Glutamatergic neuron (in vitro differentiated cells): ENCODE measurements at places on chromosomes 1 and 21. TPM values are rescaled to one million over a fixed set of nuclear protein-coding genes. Genes with fewer than 3 reads are reported as not detected.

DNA sequence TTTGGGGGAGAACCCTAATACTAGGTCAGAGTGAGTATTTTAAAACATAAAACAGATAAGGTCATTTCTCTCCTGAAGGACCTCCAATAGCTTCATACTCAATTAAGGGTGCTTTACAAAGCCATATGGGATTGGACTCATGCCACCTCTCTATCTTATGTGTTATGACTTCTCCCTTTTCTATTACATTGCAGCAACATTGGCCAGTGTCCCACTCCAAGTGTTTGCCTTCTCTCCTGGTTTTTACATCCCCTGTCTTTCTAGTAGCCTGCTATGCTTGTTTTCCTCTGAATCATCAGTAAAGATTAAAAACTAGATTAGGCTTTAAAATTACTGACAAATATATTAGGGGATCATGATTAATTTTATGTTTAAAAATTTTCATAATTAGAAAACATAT lies 66.6 kb downstream of the SCMH1 start:
- no peak for DNase-seq

The ZNF691 gene
- total RNA-seq = 9.5 TPM

DNA sequence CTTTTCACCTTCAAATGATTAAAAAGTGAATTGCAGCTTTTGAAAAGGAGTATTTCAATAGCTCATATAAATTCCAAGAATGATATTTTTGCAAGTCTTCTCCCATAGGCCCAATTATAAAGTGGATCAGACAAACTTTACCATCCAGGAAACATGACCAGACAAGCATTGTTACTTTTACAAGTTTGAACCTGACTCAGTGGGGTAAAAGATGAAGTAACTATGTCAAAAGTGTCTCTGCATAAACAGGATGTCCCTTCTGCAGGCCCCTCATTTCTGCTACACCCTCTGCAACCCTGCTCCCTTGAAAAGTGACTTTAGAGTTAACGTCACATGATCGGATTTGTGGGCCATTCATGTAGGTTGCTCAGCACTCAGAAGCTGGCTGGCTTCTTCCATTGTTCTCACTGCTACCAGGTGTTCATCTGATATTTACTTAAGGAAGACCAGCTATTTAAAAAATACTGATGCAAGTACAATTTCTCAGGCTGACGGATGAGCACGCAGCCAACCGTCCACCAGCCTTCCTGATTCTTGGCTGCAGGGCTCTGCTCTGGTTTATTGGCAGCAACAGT lies 32.3 kb downstream of the URB1 start:
- no peak for DNase-seq

DNA sequence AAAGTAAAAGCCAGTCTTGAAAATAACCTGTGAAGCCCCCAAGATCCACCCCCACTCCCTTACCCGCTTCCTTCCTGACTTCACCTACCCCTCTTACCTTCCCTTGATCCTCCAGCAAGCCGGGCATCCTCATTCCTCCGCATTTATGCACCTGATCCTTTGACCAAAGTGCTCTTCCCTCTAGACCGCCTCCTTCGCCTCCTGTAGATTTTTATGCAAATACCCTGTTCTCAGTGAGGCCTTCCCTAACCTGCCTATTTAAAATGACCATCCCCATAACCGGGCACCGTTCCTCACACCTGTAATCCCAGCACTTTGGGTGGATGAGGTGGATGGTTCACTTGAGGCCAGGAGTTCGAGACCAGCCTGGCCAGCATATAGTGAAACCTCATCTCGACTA lies 1.1 kb upstream of the NENF start:
- no peak for DNase-seq

GRCh38 chr1:60427194-60427593 lies 353.6 kb upstream of the C1orf87 start:
- no peak for DNase-seq

The S100A7 gene
- not detected for total RNA-seq

The LRRC38 gene
- total RNA-seq = not detected

- DNase-seq = no peak
Observed at GRCh38 chr1:33099290-33100118, 18.6 kb downstream of the AZIN2 start.

- no peak for DNase-seq
Observed at GRCh38 chr1:92376345-92376744, 77.5 kb downstream of the RPAP2 start.

The HSPB7 gene
- total RNA-seq = not detected

DNA sequence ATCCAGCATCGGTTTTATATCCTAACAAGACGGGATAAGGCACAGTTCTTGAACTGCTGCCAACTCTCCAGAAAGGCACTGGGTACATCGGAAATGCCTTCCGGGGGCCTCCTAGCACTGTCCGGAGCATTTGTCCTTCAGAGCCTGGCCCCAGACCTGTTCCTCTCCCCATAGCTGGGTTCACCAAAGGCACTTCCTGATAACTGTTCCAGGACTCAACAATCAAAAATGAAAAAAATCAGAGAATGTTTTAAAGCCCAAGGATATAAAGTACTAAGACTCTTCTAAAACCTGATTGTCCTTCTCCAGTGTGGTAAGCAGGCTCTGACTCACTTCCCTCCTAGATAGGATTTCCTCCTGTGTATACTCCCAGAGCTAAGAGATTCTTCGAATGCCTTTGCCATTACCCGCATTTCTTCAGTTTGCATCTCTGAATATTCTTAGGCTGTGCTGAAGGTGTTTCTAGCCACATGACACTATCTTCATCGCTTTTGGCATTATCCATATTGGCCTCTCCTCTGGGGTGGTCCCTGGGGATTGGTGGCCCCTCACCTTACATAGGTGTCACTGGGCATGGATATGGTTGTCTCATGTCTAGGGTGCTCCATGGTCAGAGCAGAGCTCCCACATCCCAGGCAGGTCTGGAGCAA lies 112.9 kb downstream of the ZBTB18 start:
- no peak for DNase-seq

The FPGT gene
- total RNA-seq = 6.4 TPM

GRCh38 chr21:42266971-42267556 lies 48.1 kb downstream of the ABCG1 start:
- DNase-seq = no peak

GRCh38 chr1:1093610-1093943 lies 19.5 kb upstream of the RNF223 start:
- DNase-seq = no peak

The SH2D2A gene
- 0.86 TPM for total RNA-seq

DNA sequence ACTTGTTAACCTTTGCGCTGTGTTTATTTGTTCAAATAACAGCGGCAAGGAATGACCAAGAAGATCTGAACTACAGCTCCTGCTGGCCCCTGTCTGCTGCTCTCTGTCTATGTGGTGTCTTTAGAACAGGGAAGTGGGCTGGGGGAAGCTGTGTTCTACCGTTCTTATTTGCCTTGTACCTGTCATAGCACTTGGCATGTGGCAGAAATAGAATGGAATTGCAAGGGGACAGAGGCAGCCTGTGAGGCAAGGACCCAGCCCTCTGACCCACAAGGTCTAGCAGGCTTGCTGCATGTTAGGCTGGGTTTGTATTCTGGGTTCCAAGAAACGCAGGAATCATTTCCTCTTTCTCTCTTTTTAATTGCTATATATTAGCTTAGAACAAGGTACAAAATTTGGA lies 20.7 kb downstream of the HMGCS2 start:
- DNase-seq = no peak

The AMY1C gene
- not detected for total RNA-seq

The FMN2 gene
- 150 TPM for total RNA-seq

The DDR2 gene
- total RNA-seq = 4.4 TPM

GRCh38 chr21:38389896-38390295 lies 108.4 kb downstream of the ERG start:
- DNase-seq = no peak

The LCE1E gene
- total RNA-seq = not detected

GRCh38 chr1:55626326-55626725 lies 411.2 kb upstream of the USP24 start:
- no peak for DNase-seq

The FMOD gene
- not detected for total RNA-seq

The F13B gene
- not detected for total RNA-seq

DNA sequence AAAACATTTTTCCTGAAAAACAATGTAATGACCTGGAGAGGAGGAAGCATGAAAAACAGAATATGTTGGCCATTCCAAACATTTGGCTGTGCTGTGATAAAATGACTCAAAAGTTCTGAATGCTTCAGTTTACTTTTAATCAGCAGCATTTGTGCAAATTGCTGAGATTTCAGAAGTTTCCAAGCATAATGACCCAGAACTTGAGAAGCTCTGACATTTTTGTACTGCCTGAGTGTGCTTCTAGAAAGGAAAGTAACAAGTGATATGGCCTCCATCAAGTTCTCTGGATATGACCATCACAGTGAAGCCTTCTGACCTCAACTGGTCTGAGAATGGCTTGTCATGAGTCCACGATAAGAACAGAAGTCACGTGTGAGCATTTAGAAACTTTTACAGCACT lies 283.4 kb upstream of the ZRANB2 start:
- no peak for DNase-seq

The ETV3L gene
- total RNA-seq = not detected

The HSD3B1 gene
- total RNA-seq = not detected

- DNase-seq = no peak
Observed at GRCh38 chr1:60963167-60963940, 119.0 kb upstream of the NFIA start.

- DNase-seq = no peak
Observed at GRCh38 chr1:68409426-68409825, 40.3 kb downstream of the RPE65 start.

GRCh38 chr21:38931291-38931690 lies 125.6 kb downstream of the ETS2 start:
- DNase-seq = no peak

The NBPF26 gene
- 1.0 TPM for total RNA-seq

The RHD gene
- not detected for total RNA-seq

DNA sequence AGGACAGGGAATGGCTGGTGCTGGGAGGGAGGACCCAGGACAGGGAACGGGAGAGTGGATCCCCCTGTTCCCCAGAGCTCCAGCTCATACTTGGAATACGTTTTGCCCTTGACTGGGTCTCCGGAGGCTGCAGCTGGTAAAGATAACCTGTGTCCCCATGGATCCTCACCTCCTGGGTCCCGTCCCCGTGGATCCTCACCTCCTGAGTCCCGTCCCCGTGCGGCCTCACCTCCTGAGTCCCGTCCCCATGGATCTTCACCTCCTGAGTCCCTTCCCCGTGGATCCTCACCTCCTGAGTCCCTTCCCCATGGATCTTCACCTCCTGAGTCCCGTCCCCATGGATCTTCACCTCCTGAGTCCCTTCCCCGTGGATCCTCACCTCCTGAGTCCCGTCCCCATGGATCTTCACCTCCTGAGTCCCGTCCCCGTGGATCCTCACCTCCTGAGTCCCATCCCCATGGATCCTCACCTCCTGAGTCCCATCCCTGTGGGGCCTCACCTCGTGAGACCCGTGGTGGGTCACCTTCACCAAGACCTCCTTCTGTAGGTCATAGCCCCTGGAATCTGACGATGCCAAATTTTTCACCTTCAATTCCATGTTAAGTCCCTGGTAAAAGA lies 61.4 kb downstream of the SCCPDH start:
- no peak for DNase-seq

The CYP4A22 gene
- 0.17 TPM for total RNA-seq

GRCh38 chr1:29017235-29017634 lies 102.9 kb downstream of the EPB41 start:
- DNase-seq = no peak

The KIF2C gene
- total RNA-seq = 8.6 TPM

The HTR1D gene
- total RNA-seq = 0.20 TPM

- DNase-seq = no peak
Observed at GRCh38 chr21:24445517-24445916, 1161.8 kb downstream of the MRPL39 start.

The MINDY1 gene
- 26.2 TPM for total RNA-seq

The CTBS gene
- total RNA-seq = 2.0 TPM

DNA sequence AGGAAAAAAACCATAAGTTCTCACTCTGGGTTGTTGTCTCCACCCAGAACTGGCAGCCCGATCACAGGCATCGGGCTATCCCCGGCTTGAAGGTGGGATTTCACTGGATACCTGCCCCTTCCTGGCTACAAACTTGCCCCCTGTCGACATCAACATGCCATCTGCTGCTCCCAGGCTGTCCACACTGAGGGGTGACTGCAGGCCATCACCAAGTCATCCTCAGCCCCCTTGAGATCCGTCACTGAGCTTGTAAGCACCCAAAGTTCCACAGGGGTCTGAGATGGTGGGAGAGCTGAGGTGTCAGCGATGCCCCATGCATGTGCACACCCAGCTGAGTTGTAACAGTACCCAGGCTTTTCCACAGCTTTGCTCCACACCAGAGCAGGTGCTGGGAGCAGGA lies 211.0 kb downstream of the AMY1C start:
- no peak for DNase-seq

The ADORA3 gene
- total RNA-seq = not detected
